Naive thymus-derived CD8-positive, alpha-beta T cell (primary cell): ENCODE measurements at places on chromosomes 1 and 21. TPM values are rescaled to one million over a fixed set of nuclear protein-coding genes. Genes with fewer than 3 reads are reported as not detected.

DNA sequence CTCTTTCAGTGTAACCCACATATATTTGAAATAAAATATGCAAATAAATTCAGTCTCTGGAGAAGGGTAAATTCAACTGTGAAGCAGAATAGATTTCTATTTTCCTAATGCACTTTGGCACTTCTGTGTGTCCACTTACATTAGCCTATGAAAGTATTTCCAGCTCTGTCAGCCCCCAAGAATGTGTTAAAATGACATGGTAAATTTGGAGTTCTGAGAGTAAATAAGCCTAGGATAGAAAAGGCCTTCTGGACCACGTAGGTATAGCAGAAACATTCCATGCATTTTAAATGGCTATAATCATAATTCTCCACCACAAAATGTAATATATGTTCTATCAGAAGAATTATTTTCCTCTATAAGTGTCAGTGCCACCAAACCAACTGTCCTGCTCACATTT, 276.2 kb downstream of the NEGR1 start:
- DNase-seq, result no peak
- no peaks in the 10 kb centered on the region for H3K4me1 ChIP-seq
- H3K36me3 ChIP-seq, result no peaks in the 10 kb centered on the region
- H3K27me3 ChIP-seq, result peaks cover 6% of the 10 kb centered on the region
- no peak overlapping the region for H3K4me3 ChIP-seq

GRCh38 chr1:110781525-110781924, 91.4 kb upstream of the CD53 start:
- H3K27ac ChIP-seq, result no peak overlapping the region
- no peaks in the 10 kb centered on the region for H3K36me3 ChIP-seq
- H3K27me3 ChIP-seq, result peaks cover 6% of the 10 kb centered on the region

- H3K27ac ChIP-seq, result no peak overlapping the region
- no peaks in the 10 kb centered on the region for H3K27me3 ChIP-seq
- no peaks in the 10 kb centered on the region for H3K4me1 ChIP-seq
- no peak overlapping the region for H3K4me3 ChIP-seq
- no peaks in the 10 kb centered on the region for H3K36me3 ChIP-seq
- DNase-seq, result no peak
These were observed 231.3 kb upstream of the VAMP3 start for GRCh38 chr1:7539769-7540175.

GRCh38 chr1:72280711-72281110, 1.6 kb downstream of the NEGR1 start:
- H3K27me3 ChIP-seq, result peaks cover 8% of the 10 kb centered on the region
- H3K36me3 ChIP-seq, result no peaks in the 10 kb centered on the region
- peak overlapping the region; percentile 28 for H3K27ac ChIP-seq
- no peak for DNase-seq
- peaks cover 24% of the 10 kb centered on the region for H3K4me1 ChIP-seq

DNA sequence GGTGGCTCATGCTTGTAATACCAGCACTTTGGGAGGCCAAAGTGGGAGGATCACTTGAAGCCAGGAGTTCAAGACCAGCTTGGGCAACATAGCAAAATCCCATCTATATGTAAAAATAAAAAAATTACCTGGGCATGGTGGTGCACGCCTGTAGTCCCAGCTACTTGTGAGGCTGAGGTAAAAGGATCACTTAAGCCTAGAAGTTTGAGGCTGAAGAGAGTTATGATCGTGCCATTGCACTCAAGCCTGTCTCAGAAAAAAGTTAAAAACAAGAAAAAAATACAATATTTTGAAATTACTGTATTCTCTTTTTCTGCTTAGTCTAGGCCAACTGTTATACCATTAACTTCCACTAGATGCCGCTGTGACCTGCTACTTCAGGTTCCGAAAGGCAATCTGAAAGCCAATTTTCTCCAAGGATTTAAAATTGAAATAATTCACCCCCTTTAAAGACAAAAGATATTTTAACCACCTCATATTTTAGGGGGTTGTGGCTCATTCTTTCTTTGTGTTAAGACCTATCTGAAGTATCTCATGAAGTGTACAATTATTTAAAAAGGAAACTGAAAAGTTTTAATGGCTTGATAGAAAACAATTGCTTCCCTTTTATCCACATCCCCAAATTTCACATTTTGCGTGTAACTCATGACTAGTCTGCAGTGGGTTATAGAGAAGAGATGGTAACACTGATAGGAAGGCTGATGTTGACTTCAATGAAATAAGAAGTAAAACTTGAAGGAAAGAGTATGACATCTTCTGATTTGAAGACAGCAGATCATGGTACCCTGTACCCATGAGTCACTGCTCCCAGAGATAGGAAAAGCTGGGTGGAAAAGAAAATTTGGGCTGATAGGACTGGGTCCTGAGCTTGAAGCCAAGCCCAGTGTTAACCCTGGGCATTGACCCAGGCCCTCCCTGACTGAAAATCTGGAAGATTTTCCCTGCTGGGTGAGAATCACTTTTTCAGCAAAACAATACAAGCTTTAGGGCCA, 24.4 kb upstream of the CLDN14 start:
- no peaks in the 10 kb centered on the region for H3K36me3 ChIP-seq
- no peak overlapping the region for H3K4me3 ChIP-seq
- no peak overlapping the region for H3K27ac ChIP-seq
- no peaks in the 10 kb centered on the region for H3K4me1 ChIP-seq
- H3K27me3 ChIP-seq, result peaks cover 4% of the 10 kb centered on the region
- peak; percentile 34 for DNase-seq

Gene CFHR3
- polyA plus RNA-seq, result not detected

Gene DIRAS3
- polyA plus RNA-seq, result not detected

- H3K27ac ChIP-seq, result peak overlapping the region; percentile 84
- peaks cover 67% of the 10 kb centered on the region for H3K27me3 ChIP-seq
- H3K4me3 ChIP-seq, result peak overlapping the region; percentile 1
- DNase-seq, result no peak
These were observed 3.1 kb downstream of the PADI1 start for GRCh38 chr1:17207966-17208418.

Gene AIM2
- polyA plus RNA-seq, result not detected

Gene ZNF695
- polyA plus RNA-seq, result not detected

DNA sequence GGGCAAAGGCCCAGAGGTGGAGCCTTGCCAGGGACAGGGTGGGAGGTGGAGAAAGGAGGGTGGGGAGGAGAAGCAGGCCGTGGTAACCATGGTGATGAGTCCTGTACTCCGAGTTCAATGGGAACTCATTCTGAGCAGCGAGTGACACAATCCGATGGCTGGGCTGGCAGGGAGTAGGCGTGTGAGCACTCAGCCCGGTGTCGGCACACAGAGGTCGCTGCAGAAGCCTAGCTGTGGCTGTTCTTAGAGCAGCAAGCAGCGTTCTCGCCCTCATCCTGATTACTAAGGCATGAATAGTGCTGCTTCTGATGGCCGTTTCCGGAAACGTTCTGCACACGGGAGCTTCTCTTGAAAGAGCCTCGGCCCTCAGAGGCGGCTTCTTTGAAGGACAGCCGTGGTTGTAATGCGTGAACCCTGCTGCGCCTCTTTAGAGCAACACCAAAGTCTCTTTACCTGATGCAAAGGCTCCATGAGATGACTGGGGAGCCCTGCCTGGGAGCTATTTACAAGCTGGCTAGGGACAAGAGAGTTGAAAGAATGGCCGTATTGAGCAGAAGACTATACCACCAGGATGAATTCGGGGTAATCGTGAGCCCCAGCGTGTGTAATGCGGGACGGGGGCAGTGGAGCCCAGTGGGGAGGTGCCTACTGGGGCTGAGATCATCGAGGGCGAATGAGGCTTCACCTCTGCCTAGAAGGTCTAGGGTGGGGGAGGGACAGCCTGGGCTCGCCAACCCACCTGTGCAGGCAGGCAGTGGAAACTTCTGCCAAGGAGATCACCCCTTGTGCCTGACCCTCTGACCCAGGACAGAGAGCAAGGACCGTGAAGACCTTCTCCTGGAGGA, 72.8 kb upstream of the PAX7 start:
- no peak overlapping the region for H3K27ac ChIP-seq
- H3K4me1 ChIP-seq, result peaks cover 10% of the 10 kb centered on the region
- H3K36me3 ChIP-seq, result no peaks in the 10 kb centered on the region
- peaks cover 45% of the 10 kb centered on the region for H3K27me3 ChIP-seq
- no peak for DNase-seq

Gene CITED4
- polyA plus RNA-seq, result 45.4 TPM

Gene S100A7
- not detected for polyA plus RNA-seq

Gene PFKFB2
- polyA plus RNA-seq, result 1.0 TPM

DNA sequence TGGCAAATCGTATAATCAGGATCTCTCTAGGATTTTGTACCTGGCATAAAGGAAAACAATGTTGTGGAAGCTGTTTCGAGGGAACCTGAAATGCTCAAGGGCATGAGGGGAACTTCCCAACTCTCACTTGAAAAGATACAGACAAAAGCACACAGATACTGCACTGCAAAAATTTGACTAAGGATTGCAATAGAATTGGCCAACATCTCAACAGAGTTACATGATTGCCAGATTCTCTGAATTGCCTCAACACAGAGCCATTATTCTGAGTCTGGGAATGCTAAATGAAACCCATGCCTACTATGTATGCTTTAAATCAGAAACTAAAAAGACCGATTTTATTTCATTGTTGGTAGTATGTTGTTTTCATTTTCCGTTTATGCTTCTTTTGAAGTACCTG, 16.0 kb downstream of the KRTAP19-8 start:
- peaks cover under 1% of the 10 kb centered on the region for H3K36me3 ChIP-seq
- H3K27ac ChIP-seq, result no peak overlapping the region
- no peak for DNase-seq
- peaks cover 29% of the 10 kb centered on the region for H3K27me3 ChIP-seq
- no peaks in the 10 kb centered on the region for H3K4me1 ChIP-seq
- H3K4me3 ChIP-seq, result no peak overlapping the region

- peak overlapping the region; percentile 79 for H3K27ac ChIP-seq
- H3K4me1 ChIP-seq, result peaks cover 92% of the 10 kb centered on the region
- DNase-seq, result no peak
- H3K27me3 ChIP-seq, result no peaks in the 10 kb centered on the region
- no peaks in the 10 kb centered on the region for H3K36me3 ChIP-seq
These were observed 24.8 kb downstream of the S1PR1 start for GRCh38 chr1:101261623-101262022.

GRCh38 chr1:191886977-191887376, 271.3 kb upstream of the RGS18 start:
- no peaks in the 10 kb centered on the region for H3K27me3 ChIP-seq
- H3K36me3 ChIP-seq, result no peaks in the 10 kb centered on the region
- H3K27ac ChIP-seq, result no peak overlapping the region
- no peak overlapping the region for H3K4me3 ChIP-seq

Gene TDRD5
- not detected for polyA plus RNA-seq

DNA sequence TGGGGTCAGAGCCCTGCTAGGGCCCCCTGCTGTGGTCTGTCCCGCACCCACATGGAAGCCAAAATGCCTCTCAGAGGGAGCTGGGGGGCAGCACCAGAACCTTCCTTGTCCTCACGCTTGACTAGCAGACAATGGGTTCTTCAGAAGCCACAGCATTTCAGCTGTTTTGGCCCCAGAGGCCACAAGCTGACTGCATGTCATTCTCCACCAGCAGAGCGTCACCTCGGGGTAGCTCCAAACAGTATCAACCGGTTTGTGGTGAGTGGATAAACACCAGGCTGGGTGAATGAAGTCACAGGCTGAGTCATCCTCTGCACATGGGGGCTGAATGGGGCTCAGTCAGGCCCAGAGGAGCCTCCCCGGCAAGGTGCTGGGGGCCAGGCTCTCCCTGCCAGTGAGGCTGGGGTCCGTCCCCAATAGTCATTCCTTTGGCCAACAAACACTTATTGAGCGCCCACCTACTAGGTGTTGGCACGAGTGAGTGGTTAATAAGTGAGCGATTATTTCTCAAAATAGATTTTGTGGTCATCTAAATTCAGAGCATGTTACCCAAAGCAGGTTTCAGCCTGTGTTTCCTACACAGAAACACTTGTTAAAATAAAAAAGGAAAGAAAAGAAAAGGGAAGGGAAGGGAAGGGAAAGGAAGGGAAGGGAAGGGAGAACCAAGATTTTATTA, 9.1 kb downstream of the OLIG1 start:
- no peaks in the 10 kb centered on the region for H3K36me3 ChIP-seq
- no peak overlapping the region for H3K27ac ChIP-seq
- no peak overlapping the region for H3K4me3 ChIP-seq
- no peak for DNase-seq
- H3K4me1 ChIP-seq, result peaks cover 3% of the 10 kb centered on the region

Gene FCGR1A
- polyA plus RNA-seq, result not detected

DNA sequence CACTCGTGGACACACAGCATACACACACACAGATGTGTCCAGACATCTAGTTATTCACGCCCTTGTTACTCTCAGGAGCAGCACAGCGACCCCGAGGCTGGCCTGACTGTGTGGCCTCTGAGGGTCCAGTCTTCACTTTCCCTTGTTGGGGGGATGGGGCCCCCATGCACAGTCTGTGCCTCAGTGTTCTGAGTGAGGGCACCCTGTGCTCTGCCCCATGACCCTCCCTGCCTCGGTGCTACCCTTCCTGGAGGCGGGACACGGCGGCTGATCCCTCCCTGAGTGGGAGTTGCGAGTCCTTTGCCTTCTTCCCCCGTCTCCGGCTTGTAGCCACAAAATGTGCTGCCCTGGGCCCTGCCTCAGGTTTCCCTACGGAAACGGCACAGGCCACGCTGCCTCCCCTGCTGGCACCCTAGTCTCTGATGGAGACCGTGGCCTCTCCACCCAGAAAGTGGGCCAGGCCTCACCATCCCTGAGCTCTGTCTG, 8.6 kb downstream of the CSTB start:
- no peaks in the 10 kb centered on the region for H3K36me3 ChIP-seq
- H3K4me1 ChIP-seq, result peaks cover 5% of the 10 kb centered on the region
- no peak for DNase-seq
- H3K27me3 ChIP-seq, result no peaks in the 10 kb centered on the region
- H3K27ac ChIP-seq, result no peak overlapping the region

DNA sequence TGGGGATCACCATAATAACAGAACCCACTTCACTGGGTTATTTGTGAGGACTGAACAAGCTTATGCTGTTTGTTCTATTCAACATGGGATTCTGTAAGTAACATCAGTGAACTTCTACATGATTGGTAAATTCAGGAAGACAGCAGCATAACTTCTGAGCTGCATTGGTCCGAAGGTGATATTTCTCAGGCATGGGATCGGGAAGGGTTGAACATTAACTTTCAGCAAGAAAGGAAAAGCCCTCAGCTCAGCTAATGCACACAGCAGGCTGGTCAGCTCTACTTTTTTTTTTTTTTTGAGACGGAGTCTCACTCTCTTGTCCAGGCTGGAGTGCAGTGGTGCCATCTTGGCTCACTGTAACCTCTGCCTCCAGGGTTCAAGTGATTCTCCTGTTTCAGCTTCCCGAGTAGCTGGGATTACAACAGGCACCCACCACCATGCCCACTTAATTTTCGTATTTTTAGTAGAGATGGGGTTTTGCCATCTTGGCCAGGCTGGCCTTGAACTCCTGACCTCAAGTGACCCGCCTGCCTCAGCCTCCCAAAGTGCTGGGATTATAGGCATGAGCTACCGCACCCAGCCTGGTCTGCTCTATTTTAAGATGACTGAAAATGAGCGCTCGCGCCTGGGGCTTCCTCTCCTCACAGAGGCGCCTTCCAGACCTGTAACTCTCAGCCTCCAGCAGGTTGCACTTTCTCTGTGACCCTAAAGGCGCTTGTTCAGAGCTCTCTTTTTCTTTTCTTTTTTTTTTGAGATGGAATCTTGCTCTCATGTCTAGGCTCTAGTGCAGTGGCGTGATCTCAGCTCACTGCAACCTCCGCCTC, 42.2 kb downstream of the ECE1 start:
- H3K27ac ChIP-seq, result no peak overlapping the region
- H3K36me3 ChIP-seq, result no peaks in the 10 kb centered on the region
- no peaks in the 10 kb centered on the region for H3K27me3 ChIP-seq

Gene USH2A
- not detected for polyA plus RNA-seq
